ENCODE measurements at places on chromosomes 16 and 17.

DNA sequence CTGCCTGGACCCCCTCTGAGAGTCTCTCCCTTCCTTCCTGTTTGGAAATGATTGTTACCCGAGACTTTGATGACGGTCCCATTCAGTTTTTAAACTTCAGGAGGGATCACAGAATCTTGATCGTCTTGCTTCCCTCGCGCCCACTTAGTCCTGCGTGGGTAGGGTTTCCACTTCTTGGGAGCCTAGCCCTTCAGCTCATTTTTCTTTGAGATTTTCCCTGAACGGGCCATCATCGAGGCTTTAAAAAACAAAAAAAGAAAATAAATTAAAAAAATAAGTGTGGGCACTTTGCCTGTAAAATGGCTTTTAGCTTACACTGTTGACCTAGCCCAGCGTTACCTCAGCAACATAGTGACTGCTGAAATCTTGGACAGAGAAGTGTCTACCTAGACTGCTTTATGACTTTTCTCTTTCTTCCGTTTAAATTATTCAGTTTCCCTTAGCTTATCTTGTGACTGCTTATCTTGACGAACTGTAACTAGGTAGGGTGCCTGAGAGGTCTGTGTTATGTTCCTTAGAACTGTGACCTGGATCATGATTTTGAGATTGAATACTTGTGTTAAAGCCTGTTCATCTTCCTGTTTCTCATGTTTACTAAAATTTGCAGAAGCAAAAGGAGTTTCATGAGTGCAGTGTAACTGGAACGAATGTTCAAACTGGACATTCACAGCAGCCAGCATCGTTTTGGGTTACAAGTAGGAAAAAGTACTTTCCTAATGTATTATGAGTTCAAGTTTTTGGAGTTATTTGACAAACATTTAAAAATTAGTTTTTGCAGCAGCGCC lies 874 bp downstream of the WWP2 start:
- DNase-seq: no peak

- no peak for DNase-seq
Observed at GRCh38 chr17:16352303-16352666, 984 bp downstream of the CENPV start.

DNA sequence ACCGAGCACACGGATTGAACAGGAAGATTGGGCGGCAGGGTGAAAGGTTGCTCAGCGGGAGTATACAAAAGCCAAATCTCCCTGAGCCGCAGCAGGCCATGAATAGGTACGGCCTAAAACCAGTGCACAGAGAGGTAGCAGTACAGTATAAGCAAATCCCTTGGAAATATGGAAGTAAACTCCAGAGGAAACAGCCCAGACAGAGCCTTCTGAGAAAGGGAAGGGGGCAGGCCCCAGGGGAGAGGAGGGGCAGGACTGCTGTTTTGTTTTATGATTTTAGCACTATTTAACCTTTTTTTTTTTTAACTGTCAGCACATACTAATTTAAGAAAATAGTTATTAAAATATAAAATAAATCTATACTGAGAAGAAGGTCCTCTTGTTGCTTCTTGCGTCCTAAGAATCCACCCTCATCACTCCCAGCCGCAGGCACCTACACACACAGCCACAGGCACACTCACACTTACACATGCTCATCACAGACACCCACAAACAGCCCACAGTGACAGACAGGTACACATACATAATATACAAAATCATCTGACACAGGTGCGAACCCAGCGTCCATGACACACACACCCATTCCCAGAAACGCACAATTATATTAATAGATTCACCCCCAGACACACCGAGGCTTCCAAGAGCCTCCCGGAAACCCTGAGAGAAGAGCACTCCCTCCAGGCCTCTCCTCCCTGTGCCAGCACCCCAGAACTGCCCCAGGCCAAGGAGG lies 12.8 kb downstream of the PLXDC1 start:
- DNase-seq: no peak

GRCh38 chr17:39016193-39017153 lies 49.3 kb upstream of the FBXO47 start:
- no peak for DNase-seq

- no peak for DNase-seq
Observed at GRCh38 chr16:48054881-48055601, 100.8 kb downstream of the ABCC12 start.

DNA sequence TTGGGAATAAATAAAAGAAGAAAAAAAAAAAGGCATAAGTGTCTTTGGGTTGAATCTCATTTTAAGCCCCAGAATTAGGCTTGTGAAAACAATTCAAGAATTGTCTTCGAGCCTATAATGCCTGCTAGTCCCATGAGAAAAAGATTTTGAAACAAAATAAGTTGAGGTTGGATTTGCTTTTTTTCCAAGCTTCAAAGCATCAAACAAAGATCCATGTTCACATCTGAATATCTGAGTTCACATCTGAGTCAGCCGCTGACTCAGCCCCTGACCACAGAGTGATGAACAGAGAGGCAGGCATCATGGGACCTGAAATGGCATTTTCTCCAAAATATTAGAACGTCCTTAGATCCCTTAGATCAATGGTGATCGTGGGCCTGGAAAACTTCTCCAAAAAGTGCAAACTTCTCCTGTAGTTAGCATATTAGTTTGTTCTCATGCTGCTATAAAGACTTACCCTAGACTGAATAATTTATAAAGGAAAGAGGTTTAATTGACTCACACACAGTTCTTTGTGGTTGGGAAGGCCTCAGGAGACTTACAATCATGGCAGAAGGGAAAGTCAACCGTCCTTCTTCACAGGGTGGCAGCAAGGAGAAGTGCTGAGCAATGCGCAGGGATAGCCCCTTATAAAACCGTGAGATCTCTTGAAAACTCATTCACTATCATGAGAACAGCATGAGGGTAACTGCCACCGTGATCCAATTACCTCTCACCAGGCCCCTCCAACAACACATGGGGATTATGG lies 294.6 kb upstream of the HSBP1 start:
- no peak for DNase-seq

Data from tibial nerve (tissue), 4 donors.